NCI-H1436 (cell line): ENCODE measurements at places on chromosomes 2 and 18.

GRCh38 chr2:204437815-204438756, 107.2 kb upstream of the PARD3B start:
- no peak for DNase-seq

GRCh38 chr2:24820598-24821432, 27.6 kb downstream of the CENPO start:
- DNase-seq = no peak

DNA sequence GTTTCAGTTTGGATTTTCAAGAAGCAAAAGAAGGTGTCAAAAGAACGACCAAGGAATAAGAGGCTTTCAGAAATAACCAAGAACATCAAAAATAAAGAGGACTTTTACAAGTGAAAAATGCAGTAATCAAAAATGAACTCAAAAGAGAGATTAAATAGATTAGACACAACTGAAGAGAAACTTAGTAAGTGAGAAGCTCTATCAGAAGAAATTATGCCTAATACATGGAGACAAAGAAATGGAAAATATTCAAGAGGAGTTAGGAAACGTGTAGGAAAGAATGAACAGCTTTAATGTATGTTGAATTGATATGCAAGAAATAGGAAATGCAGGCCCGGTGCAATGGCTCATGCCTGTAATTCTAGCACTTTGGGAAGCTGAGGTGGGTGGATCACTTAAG, 145.8 kb downstream of the ACOXL start:
- no peak for DNase-seq

DNA sequence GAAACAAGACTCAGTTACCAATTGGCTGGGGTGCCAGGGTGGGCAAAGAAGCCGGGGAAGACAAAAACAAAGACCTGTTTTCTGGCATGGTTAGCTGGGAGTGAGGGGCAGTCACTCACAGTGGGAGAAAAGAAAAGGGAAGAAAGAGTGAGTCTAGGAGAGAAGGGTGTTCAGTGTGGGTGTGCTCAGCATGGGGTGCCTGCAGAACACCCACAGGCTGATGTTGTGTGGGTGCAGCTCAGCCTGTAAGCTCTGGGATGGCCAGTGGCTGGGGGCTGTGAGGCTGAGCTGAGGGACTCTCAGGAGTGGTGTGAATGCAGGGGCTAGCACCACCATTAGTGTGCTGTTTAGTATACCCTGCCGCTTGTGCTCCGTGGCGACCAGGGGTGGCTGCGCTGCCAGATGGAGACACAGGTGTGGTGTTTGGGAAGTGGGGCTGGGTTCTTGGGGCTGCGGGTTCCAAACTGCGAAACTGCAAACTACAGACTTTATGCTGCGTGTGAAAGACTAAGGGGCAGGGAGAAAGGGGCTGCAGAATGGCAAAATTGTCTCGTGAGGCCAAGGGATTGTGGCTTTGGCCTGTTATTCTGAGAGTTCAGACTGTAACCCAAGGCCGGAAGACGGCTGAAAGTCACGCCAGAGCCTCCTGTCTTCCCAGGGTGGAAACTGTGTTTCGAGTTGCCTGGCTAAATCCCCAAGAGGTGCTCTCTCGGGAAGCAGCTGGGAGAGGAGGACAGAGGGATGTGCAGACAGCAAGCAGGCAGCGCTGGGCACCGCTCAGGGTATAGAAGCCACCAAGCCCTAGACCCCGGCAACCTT, 156.3 kb downstream of the TTC32 start:
- no peak for DNase-seq

DNA sequence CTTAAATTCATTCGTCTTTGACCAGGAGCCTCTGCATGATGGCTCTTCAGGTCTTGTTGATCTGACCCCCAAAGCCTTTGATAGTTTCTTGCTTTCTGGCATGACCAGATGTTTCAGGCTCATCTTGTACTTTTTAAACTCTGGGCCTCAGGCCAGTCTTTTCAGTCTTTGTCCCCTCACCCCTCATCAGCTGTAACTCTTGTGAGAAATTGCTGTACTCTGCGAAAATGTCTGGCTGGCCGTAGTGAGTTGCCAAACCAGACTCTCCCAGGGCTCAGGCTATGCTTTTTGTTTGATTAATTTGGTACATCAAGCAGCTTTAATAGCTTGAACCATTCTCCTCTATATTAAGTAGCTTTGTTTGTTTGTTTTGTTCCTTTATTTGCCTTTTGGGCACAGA, 75.9 kb downstream of the BABAM2 start:
- no peak for DNase-seq

DNA sequence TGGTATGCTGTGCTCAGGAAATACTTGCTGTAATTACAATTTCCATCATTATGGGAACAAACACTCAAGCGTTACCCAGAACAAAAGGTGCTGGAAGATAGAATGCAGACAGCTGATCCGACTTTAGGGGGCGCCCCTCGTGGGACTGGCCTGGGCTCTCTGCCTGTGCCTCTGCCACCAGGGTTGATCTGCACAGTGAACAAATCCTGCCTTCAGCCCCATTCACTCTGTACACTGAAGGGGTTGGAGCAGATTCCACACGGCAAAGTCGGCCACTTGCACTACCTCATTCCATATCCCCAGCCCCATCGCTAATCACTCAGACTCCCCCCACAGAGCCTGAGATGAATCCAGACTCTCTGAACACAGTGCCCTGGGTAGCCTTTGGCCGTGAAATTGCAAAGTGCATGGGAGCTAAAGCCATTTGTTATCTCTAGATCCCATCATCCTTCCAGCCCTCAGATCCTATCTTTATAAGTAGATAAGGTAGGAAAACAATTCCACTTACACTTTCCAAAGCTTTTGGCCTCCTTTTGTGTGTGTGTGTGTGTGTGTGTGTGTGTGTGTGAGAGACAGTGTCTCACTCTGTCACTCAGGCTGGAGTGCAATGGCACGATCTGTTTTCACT, 69.3 kb downstream of the INPP5D start:
- DNase-seq = peak; percentile 80

DNA sequence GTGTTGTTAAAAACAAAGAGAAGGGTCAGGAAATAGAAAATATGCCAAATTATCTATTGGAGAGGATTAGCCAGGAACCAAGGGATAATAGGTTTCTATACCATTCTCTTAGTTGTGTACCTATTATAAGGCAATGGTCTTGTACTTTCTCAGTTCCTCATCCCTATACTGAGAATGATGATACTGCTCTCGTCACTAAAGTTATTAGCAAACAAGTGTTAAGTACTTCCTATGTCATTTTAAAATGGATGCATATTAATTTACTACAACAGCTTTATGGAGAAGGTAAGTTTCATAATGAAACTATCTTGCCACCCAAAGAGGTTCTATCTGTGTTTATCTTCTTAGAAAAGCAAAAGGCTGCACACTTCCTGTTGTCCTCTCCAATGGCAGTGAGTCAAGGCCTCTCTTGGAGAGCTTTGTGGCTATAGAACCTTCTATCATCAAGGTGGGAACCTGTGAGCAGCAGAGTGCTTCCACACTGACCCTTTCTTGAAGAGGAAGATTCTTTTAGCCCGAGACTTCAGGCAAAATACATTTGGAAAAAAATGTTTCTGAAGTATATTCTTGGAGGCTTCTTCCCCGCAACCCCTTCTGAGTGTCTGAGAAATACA, 460.7 kb upstream of the FANCL start:
- DNase-seq = no peak

- no peak for DNase-seq
These were observed 490.6 kb upstream of the LINC00305 start for GRCh38 chr18:64639536-64639935.
